RPMI8226 (cell line): ENCODE measurements at places on chromosomes 4 and X.
A peak's percentile ranks its signal among the peaks of the same experiment; 100 is the strongest.

DNA sequence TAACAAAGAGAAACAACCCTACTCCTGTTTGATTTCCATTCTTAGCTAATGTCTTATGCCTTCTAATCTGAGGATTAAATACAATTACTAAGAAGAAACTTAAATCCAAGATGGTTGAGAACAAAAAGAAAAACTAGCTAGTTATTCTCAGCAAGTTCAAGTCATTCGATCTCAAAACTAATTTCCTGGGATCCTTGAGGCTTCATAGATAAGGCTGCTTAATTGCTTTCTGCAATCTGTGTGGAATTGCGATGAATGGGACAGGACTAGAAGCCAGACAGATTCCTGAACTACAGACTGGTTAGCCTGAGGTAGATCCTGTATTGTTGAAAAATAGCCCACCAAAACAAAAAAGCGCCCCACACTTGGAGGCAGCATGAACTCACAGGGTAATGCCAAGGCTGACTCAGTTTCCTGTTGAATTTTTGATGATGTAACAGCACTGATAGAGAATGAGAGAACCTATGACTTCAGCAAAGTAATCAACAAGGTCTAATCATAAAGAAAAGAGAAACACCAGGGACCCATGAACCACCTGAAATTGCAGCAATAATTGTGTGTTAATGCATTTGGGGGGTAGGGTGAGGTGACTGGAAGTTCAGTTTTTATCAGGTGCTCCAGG, 33.9 kb downstream of the KLHL15 start:
- DNase-seq = no peak

GRCh38 chr4:102466298-102466697, 34.9 kb upstream of the NFKB1 start:
- no peak for DNase-seq

DNA sequence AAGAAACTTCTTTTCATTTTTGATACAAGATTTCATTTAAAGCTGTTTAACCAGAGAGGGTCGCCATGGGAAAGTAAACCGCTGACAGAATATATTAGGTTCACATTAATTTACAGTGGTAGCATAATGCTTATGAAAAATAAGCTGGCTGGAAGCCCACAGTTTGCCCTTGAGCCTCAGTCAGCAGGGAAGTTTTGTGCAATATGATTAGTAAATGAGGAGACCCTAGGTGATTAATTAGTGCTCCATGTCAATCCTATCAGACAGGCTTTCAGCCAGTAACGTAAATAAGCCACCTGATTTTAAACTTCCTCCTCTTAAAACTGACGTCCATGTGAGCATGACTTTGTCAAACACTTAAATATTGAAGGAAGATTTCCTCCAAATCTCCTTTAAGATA, 134.2 kb downstream of the TSPAN5 start:
- no peak for DNase-seq

GRCh38 chr4:177532358-177532757, 90.1 kb upstream of the AGA start:
- no peak for DNase-seq

GRCh38 chr4:184932343-184932742, 85.9 kb upstream of the HELT start:
- DNase-seq = no peak

DNA sequence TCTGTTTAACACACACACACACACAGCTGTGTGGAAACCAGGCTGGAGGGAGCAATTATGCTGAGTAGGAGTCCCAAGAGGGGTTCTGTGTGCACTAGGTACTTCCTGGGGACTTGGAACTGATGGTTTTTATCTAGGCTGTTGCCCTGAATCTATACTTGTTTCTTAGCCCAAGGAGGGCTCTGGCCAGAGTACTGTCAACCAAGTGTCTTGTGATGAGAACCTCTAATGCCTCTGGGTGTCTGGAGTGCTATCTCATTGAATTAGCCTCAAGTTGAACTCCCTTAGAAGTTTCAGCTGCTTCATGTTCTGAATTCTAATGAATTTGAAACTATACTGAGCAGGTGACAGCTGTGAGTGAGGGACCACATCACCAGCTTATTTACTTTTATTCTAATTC, 16.6 kb downstream of the ARHGAP24 start:
- DNase-seq = peak; percentile 83

GRCh38 chr4:1538941-1539772, 132.9 kb upstream of the NKX1-1 start:
- DNase-seq = no peak

GRCh38 chr4:124631760-124632159, 80.8 kb downstream of the ANKRD50 start:
- peak; percentile 78 for DNase-seq

- no peak for DNase-seq
Measured at GRCh38 chr4:179285696-179286095, 1843.5 kb upstream of the AGA start.

GRCh38 chr4:48193921-48194468, 59.9 kb upstream of the TXK start:
- no peak for DNase-seq

GRCh38 chrX:100424012-100424411, 13.9 kb upstream of the PCDH19 start:
- no peak for DNase-seq

GRCh38 chrX:81195259-81195658, 6.5 kb downstream of the HMGN5 start:
- no peak for DNase-seq

DNA sequence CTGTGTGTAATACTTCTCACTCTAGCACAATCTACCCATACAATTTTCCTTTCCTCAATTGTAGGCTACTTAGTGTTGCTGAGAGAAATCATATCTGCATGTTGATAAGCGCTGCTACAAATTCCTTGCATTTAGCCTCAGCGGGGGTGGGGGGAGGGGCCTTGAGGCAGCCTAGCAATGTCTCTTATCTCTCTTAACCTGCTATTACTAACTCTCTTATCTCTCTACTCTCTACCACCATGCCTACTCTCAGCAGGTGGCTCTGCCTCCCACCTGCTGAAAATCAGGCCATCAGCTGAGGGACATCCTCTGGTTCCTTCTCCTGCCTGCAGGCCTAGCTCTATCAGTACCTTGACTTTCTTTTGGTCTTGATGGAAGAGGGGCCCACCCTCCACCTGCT, 98.9 kb downstream of the GPR82 start:
- no peak for DNase-seq

DNA sequence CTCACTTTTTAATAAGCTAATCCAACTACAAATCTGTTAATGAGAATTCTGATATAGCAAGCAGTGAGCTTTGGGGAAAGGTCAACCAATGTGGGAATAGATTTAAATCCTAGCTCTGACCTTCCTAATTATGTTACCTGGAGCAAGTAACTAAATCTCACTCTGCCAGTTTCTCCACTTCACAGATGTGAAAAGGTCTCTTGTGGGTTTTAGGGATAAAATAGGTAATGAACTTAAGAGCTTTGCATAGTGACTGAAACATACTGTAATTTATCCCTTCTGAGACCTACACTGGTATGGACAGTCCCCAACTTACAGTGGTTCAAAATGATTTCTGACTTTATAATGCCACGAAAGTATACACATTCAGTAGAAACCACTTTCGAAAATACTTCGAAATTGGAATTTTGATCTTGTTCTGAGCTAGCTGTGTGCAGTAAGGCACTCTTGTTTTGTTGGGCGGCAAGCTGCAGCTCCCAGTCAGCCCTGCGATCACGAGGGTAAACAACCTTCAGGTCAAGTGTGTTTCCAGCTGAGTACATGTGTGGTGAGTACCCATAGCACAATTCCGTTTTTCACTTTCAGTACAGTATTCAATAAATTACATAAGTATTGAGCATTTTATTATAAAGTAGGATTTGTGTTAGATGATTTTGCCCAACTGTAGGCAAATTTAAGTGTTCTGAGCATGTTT, 93.7 kb downstream of the ADGRL3 start:
- no peak for DNase-seq

DNA sequence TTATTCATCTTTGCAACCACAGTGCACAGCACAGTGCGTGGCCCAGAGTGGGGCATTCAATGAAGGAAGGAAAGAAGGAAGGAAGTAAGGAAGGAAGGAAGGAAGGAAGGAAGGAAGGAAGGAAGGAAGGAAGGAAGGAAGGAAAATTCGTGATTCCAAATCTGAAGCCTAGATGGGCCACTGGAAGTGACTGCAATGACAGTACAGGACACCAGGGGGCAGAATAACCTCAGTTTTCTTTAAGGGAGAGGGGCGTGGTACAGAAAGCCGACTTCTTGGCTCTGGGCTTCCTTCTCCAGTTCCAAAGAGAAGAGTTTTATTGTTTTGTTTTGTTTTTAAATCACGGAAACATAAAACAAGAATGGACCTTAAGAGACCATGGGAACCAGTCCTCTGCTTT, 47.8 kb downstream of the APLN start:
- DNase-seq = peak; percentile 61

GRCh38 chrX:123399709-123400108, 215.6 kb downstream of the GRIA3 start:
- no peak for DNase-seq

DNA sequence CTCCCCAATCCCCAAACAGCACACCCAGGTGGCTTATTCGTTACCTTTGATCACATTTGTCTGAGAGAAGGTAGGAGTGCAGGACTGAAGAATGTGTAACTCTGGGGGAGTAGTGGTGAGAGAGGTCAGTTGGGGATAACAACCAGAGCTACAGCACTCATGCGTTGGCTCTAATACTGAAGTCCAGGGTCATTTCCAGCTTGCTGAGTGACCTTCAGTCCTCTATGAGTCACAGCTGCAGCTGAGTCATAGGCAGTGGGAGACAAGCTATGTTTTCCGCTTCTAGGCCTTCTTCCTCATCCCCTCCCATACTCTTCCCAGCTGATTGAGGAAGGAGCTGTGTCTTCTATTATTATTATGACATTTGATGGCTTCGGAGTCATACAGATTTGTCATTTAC, 31.6 kb upstream of the CT47C1 start:
- DNase-seq = no peak

GRCh38 chr4:114729068-114729738, 130.6 kb downstream of the UGT8 start:
- no peak for DNase-seq
